Activated CD4-positive, CD25-positive, alpha-beta regulatory T cell treated with anti-CD3 and anti-CD28 coated beads, Interleukin-2, amount 50 U/mL, for 24 hours (primary cell): ENCODE measurements at places on chromosomes 7 and 10.

DNA sequence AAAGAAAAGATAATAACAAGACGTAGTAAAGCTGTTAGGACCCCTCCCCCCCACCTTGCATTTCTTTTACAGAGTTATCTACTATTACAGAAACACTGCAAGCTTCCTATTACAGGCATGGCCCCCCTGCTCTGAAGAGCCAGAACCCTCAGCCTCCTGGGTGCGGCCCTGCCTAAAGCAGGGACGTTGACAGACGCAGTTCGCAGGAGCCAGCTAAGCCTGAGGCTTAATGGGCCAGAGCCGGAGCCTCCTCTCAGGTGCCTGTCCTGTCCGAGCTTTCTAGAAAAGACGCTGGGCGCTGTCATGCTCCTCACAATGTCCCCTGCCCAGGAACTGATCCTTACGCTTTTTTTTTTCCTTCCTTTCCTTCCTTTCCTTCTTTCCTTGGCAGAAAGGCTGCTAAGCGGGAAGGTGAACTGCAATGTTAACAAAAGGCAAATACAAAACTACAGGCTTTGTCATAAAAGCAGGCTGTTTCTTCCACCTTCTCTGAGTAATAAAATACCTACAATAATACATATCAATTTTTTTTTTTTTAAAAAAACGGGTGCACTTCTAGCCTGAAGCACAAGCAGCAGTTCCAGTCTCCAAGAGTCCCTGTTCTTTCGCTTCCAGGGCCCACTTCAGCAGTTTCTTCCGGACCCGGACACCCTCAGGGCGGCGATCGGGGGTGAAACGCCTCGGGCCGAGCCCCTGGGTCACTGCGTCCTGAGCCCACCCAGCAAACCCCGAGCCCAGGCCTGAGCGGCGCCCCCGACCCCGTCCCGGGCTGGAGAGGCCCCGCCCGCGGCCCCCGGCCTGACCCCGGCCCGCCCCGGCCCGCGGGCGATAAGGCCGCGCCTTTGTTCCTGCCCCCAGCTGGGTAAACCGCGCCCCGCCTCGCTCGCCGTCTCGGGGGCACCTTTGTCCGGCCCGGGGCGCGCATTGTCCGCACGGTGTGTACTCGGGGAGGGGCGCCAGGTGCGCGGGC is 11.2 kb downstream of the MNX1 start:
- no peak for ATAC-seq

DNA sequence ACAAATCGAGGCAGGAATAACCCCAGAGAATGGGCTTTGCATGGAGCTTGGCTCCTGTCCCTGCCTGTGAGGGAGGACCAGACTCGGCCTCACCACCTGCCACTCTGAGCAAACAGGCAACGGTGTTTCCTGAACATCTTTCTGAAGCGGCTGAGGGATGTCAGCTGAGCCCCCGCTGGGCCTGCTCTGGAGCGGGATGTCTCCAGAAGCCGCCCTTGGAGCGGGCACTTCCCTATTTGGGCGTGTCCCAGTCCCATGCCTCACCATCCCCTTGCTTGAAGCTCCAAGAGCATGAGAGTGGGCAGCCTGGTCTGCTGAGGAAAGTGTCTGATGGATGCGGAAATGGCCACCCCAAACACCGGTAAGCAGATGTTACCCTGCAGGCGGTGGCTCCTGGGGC is 10.2 kb downstream of the ALKBH4 start:
- no peak for ATAC-seq

GRCh38 chr7:123665896-123666295 is 10.2 kb downstream of the LMOD2 start:
- no peak for ATAC-seq

- ATAC-seq = no peak
Observed at GRCh38 chr10:18968159-18968558, 80.4 kb upstream of the MALRD1 start.
